CD4-positive, alpha-beta T cell (primary cell): ENCODE measurements at places on chromosomes 3 and 15.

DNA sequence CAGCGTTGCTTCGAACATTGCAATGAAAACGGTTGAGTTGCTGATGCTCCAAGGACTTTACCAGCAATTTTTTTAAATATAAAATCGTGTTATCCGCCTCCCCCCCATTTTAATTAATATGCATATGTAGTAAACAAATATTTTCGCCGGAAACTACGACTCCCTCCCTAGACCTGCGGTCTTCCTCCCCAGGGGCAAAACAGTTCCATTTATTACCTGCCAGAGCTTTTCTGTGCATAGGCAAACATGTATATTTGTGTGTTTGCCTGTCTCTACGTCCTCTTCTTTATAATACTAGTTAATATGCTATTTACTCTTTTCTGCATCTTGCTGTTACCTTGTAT is 593 bp upstream of the RSL24D1 start:
- DNase-seq: no peak

GRCh38 chr15:71237456-71238188 is 122.4 kb downstream of the THSD4 start:
- no peak for DNase-seq

GRCh38 chr3:16349986-16350596 is 85.1 kb downstream of the OXNAD1 start:
- DNase-seq: no peak

DNA sequence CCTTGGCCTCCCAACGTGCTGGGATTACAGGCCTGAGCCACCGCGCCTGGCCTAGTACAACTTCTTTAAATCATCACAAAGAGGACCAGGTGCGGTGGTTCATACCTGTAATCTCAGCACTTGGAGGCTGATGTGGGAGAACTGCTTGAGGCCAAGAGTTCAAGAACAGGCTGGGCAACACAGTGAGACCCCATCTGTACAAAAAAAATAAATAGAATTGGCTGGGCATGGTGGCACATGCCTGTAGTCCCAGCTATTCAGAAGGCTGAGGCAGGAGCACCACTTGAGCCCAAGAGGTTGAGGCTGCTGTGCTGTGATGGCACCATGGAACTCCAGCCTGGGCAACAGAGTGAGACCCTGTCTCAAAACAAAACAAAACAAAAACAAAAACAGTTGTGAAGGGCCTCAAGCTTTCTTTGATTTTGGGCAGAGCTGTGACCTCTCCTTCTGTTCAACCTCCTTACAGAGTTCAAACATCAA is 5.9 kb downstream of the RMDN3 start:
- DNase-seq: no peak

GRCh38 chr3:16456784-16457415 is 56.6 kb downstream of the RFTN1 start:
- DNase-seq: no peak

DNA sequence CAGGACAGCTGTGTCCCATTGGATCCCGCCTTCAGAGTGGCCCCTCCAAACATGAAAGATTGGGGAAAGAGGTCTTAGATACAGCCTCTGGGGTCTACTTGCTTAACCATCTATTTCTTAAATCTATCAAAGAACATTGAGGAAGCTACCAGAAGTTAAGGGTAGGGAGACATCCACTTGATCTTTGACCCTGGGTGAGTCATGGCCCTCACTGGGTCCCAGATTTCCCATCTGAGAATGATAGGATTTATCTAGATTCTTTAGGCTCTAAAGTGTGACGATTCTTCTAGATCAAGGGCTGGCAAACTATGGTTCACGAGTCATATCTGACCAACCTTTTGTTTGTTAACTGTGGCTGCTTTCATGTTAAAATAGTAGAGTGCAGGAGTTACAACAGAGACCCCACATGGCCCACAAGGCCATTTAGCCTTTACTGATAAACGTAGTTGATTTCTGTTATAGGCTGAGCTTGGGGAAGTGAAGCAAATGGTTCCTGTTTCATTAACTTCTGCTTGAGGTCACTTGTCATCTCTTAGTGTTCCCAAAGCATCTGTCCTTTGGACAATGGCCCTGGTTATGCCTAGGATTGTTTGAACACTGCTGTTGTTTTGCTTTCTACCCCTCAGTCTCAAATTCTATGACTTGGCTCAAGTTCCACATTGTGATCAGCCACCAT is 8.0 kb downstream of the MUC13 start:
- no peak for DNase-seq

GRCh38 chr3:112056451-112056929 is 22.0 kb downstream of the TMPRSS7 start:
- no peak for DNase-seq

GRCh38 chr15:20645956-20646355 is 104.4 kb upstream of the GOLGA6L6 start:
- no peak for DNase-seq

GRCh38 chr3:185253645-185254410 is at the start of gene EHHADH:
EHHADH (minus strand) TSS chr3:185254049; CDS start chr3:185254022, 27 bp downstream.
- peak; percentile 10 for DNase-seq

GRCh38 chr15:101122266-101122665 is 129.6 kb downstream of the CHSY1 start:
- no peak for DNase-seq
